NCI-H526 treated with DMSO at 0.1 percent for 48 hours (cell line): ENCODE measurements at places on chromosomes 5 and 9.

- DNase-seq, result no peak
Measured at GRCh38 chr5:149940077-149940574, 4.5 kb downstream of the PDE6A start.

DNA sequence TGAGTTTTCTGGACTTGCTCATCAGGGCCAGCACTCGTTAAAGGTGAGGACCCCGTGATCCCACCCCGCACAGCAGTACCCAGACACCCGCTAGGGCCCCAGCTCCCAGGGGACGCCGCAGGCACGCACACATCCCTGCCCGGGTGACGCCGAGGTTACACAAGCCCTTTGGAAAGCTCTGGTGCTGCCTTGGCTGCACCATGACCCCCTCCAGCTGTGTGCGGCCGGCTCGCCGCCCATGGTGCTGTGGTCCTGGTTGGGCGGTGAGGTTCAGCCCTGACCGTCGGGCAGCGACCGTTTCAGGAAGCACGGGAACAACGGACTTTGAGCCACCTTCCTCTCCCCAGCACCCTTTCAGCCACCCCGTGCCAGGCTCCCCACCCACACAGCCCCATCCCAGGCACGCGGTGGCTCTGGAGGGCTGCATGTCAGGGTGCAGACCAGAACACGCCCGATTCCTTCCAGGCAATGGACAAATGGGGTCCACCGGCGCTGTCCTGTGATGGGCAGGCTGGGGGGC is 7.5 kb upstream of the SLC12A7 start:
- DNase-seq, result no peak

DNA sequence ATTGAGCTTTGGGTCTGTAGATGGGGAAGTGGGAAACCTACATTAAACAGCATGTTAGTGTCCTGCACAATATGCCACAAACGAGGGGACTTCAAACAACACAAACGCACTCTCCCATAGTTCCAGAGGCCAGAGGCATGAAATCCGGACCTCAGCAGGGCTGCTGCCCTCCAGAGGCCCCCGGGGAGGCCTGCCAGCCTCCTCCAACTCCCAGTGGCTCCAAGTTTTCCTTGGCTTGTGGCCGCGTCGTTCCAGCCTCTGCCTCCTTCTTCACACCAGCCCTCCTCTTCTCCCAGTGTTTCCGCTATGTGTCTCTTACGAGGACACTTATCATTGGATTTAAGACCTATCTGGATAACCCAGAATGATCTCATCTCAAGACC is 13.3 kb upstream of the COL5A1 start:
- DNase-seq, result no peak

- DNase-seq, result no peak
Measured at GRCh38 chr5:59703789-59704188, 189.7 kb downstream of the PDE4D start.

DNA sequence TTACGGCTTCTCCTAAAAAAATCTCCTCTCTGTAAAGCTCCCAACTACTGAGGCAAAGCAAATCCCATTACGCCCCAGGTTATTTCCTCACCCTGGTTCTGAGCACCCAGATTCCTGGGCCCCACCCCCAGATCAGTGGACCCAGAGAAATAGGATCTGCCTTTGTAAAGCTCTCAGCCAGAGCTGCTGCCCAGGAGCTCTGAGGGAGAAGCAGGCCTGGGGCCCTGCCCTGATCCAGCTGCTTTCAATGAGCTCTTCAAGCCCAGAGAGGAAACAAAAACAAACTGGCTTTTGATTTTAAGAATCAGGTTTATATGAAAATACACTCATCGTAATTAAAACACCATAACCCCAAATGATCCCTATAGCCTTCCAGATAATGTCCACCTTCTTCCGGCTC is 124.5 kb downstream of the C5orf15 start:
- DNase-seq, result no peak

DNA sequence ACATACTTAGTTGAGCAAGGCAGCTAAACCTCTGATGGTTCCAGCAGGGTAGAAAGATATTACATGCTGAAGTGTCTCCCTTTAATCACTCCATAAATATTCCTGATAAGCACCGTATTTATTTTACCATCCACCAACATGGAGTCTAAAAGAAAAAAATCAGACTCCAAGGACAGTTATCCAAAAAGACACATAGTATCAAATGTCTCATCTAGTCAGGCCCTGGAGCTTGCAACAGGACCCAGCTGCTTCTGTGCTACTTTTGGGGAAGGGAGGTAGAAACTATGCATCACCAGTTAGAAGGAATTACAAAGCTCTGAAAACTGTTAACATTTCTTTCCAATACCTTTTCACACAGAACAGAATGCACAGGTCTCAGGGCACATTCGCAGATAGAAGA is 88.1 kb downstream of the S1PR3 start:
- DNase-seq, result no peak

- DNase-seq, result no peak
Measured at GRCh38 chr5:177334155-177334551, 17.3 kb downstream of the LMAN2 start.

GRCh38 chr5:1801967-1802295 is 724 bp downstream of the NDUFS6 start:
- DNase-seq, result no peak
